ENCODE measurements at places on chromosomes 3 and 15.
A peak's percentile ranks its signal among the peaks of the same experiment; 100 is the strongest.

DNA sequence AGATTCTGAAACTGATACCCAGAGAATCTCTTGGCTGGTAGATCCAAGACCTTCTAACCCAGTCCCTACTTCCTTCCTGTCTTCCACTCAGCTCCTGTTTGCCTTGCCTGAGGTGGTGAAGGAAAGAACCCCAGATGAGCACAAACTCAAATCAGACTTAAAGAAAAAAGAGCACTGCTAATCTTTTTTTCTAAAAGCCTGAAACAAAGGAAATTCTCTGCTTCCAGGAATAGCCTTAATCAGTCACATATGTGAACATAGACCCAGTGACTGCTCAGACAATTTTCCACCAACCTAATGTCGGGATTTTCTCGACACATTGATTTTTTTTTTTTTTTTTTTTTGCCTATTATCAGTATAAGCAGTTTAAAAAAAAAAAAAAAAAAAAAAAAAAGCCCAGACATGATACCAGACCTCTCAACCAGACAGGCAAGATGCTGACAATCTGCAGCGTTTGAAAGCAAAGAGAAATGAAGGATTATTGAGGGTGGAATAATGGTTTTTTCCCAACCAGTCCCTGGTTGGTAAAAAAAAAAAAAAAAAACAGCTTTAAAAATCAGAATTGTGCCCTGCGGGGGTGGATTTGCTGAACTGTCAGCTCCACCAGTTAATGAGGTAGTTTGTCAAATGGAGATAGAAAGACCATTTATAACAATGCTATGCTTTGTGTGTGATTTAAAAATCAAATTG is 256.8 kb upstream of the RARB start:
- no peak for DNase-seq

GRCh38 chr3:45909542-45909941 is 23.2 kb downstream of the CCR9 start:
- DNase-seq = no peak

- no peak for DNase-seq
Measured at GRCh38 chr3:150285601-150286000, 122.5 kb upstream of the TSC22D2 start.

DNA sequence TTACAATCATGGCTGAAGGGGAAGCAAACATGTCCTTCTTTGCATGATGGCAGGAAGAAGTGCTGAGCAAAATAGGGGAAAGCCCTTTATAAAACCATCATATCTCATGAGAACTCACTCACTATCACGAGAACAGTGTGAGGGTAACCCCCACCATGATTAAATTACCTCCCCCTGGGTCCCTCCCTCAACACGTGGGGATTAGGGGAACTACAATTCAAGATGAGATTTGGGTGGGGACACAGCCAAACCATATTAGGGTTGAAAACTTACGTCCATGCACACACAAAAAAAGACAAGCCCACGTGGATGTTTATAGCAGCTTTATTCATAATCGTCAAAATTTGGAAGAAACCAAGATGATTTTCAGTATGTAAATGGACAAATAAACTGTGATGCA is 72.3 kb downstream of the RPL22L1 start:
- DNase-seq = no peak

DNA sequence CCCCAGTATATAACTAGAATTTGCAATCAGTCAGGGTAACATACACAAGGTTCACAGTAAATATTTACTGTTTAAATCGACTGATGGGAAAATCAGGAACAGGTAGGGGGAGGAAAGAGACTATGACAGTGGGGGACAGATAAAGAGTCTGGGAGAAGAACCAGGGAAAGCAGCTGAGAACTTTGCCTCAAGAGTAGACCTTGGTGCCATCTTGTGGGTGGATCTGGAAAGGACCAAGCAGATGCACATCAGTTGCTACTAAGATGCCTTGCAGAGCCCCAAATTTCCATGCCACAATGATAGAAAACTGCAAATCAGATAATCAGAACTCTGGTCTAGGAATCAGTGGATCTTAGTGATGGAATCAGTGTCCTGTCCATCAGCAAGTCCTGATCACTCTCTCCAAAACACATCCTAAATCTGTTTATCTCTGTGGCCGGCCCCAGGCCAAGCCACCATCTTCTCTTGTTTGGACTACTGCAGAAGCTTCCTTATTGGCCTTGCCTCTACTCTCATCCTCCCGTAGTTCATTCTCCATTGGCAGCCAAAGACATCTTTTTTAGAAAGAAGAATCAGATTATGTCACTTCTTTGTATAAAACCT is 62.7 kb downstream of the PDE8A start:
- DNase-seq = peak; percentile 57

GRCh38 chr15:74964794-74965193 is 8.2 kb upstream of the RPP25 start:
- DNase-seq = no peak

DNA sequence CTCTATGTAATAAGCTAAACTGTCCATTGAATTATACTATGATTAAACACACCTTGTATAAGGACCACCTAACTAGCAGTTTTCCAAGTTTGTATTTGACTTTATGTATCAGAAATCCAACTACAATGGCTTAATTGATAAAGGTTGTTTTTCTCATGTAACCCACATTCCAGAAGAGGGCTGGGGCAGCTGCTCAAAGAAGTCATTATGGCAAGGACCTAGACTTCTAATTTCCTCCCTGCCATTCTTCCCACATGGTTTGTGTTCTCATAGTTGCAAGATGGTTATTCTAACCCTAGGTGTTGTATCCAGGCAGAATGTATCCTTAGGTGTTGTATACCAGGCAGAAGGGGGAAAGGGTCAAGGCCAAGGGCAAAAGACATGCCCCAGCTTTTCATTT is 35.7 kb downstream of the GPR176 start:
- no peak for DNase-seq

GRCh38 chr15:47427463-47427862 is 289.8 kb upstream of the SEMA6D start:
- DNase-seq = no peak

- no peak for DNase-seq
Measured at GRCh38 chr15:63491979-63492378, 12.4 kb upstream of the USP3 start.

GRCh38 chr15:22919171-22919570 is 61.0 kb downstream of the CYFIP1 start:
- no peak for DNase-seq

- no peak for DNase-seq
Measured at GRCh38 chr3:99373088-99373845, 265.1 kb upstream of the COL8A1 start.

GRCh38 chr3:9804996-9805395 is 5.1 kb upstream of the TTLL3 start:
- DNase-seq = no peak

DNA sequence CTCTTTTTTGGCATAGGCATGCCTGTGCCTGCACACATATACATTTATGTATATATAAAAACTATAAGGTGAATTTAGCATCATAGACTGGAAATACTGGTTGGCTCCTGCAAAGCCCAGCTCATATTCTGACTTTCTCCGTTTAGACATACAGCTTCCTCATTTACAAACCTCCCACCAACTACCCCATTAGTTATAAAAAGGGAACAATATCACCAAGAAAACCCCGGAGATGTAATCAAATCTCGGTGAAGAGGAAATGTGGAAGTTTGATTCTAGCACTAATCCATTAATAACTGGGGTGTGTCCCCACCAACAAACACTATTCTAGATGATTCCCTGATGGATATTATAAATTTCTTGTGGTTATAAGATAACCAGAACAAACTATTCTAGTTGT is 517.7 kb upstream of the TBL1XR1 start:
- no peak for DNase-seq

DNA sequence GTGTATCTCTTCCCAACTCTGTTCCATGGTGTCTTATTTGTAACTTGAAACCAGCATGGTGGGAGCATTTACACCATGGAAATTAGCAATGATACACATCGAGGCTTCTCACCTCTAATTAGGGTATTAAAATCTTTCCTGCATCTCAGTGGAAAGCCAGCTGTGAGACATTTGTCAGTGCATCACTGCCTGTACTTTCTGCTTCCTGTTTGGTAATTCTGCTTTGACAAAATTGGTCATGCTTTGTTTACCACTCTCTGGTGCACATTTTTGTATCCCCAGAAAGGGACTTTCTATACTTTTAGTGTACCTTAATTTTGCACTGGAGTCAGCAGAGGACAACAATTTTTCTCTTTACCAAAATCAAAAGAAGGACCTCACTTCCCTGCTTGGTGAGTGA is 402.1 kb downstream of the PDCD6IP start:
- DNase-seq = no peak

DNA sequence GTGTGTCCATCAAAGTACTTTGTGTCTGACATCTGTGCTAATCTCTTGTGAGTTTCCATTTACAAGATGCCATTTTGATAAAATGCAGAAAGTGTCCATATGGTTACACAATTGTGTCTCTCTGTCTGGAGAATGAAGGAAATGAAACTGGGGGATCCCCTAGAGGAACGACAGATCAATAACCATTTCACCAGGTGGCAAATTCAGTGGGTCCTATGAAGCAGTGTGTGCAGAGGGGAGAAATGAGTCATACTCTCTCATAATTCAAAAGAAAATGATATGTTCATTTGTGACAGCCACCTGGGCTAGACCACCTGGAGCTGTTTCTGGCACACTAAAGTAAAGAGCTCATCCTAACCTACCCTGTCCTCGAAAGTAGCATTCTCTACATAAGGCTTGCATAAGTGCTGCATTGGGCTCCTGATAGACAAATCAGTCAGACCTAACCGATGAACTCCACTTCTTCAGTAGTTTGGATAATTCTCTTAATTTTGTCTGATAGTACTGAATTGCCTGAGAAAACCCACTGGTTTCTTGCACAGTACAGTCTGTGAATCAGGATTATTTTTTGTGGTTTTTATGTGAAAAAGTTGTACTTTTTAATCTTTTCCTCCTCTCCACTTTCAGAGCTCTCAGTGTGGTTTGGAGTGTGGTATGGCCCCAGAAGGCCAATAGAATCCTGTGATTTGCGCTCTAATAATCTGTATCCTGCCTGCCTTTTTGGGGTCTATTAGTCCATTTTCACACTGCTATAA is 10.3 kb upstream of the CD47 start:
- peak; percentile 59 for DNase-seq

- no peak for DNase-seq
Measured at GRCh38 chr3:80993241-80993945, 768.1 kb downstream of the GBE1 start.

DNA sequence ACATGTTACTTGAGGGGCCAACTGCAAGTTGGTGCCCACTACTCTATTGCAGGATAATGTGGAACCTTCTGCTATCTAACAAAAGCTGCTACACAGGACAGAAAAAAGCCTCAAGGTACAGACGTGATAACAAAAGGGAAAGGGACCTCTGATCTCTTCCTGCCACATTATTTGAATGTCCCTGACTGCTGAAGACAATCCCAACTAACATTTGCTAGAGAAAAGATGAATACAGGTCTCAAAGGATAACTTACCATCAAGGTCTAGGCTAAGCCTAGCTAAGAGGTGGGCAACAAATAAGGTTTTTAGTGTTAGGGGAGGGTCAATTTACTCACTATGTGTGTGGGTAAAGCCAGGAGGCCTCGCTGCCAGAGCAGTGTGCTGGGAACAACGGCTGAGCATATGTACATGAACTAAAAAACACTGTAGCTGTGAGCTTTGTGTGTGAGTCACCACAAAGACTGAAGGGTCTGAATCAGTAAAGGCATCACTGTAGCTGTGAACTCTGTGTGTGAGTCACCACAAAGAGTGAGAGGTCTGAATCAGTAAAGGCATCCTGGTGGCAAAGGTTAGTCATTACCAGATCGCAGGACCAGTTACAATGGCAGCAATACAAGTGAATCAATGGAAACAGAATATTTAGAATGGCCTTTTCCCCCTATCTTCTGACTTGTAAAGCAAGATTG is 111.7 kb downstream of the LMLN start:
- peak; percentile 55 for DNase-seq

GRCh38 chr3:23002836-23003732 is 200.0 kb upstream of the UBE2E2 start:
- DNase-seq = no peak

DNA sequence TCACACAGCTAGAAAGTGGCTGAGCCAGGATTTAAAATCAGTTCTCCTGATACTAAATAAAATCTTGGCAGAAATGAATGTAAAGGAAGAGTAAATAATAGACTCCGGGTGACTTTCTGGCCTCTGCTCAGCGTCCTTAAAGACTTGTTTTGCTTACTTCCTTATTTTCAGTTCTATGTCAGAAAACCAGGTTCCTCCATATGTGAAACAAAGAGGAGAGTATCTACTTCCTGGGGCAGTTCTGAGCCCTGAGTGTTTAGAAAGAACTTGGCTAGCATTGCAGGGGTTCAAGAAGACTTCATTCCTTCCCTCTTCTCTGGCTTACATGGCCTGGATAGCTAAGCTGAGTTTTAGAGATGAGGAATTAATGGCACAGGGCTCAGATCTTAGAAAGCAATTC is 222.8 kb upstream of the TLE3 start:
- DNase-seq = no peak

DNA sequence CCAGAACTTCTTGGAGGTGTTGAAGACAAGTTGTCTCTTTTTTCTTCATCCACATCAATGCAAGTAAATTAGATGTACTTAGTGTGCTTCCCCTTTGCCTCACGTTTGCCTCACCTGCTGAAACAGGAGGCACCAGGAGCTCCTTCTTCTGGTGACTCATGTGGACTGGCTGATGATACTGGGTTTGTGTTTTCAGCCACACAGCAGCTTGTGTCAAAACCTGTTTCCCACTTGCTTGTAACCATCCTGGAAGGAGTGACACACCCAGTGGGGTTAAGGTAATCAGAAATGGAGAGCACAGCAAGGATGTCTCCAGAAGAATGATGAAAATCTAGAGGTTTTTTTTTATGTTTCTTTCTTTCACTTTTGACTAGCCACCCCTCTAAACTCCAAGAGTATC is 143.3 kb upstream of the RBMS3 start:
- no peak for DNase-seq

GRCh38 chr3:159757341-159758060 is 231.1 kb upstream of the IL12A start:
- DNase-seq = no peak

GRCh38 chr3:24272408-24272807 is 222.2 kb downstream of the THRB start:
- no peak for DNase-seq

- no peak for DNase-seq
Measured at GRCh38 chr15:41746802-41747201, 27.5 kb upstream of the MAPKBP1 start.

GRCh38 chr15:62503451-62503850 is 338.4 kb upstream of the C2CD4B start:
- DNase-seq = no peak

- DNase-seq = no peak
Measured at GRCh38 chr3:139957844-139958243, 22.9 kb downstream of the CLSTN2 start.

- DNase-seq = no peak
Measured at GRCh38 chr15:82183121-82184031, 79.2 kb downstream of the EFL1 start.

- no peak for DNase-seq
Measured at GRCh38 chr3:142213298-142213697, 12.1 kb downstream of the GK5 start.
